ENCODE measurements at places on chromosomes 2 and 18.

DNA sequence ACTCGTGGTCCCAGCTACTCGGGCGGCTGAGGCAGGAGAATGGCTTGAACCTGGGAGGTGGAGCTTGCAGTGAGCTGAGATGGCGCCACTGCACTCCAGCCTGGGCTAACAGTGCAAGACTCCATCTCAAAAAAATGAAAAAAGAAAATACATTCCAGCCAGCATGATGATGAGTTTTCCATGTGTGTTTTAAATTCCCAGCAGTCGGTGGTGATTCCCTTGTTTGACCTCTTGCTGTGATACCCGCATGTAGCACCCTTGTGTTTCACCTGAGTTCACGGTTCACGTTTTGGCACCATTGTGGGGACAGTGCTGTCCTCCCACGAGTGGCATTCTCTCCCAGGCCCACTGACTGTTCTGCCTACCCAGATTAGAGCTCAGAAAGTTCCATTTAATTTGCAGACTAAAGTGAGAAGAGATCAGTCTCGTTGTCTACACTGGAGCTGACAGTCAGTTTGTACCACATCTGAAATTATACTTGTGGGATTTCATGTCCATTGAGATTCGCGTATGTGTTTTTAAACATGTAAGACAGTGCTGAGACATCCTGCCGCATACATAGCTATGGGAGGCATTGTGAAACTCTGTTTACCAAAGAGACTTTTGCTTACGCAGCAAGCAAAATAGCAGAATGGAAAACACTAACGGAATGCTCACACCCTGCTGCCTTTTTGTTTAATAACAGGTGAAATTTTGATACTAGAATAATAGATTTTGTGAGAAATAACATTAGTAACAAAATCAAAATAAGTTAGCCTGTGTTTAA lies 157.1 kb downstream of the GBX2 start:
- no peak for DNase-seq

- DNase-seq: no peak
Measured at GRCh38 chr2:98909317-98910211, 26.5 kb downstream of the CRACDL start.

DNA sequence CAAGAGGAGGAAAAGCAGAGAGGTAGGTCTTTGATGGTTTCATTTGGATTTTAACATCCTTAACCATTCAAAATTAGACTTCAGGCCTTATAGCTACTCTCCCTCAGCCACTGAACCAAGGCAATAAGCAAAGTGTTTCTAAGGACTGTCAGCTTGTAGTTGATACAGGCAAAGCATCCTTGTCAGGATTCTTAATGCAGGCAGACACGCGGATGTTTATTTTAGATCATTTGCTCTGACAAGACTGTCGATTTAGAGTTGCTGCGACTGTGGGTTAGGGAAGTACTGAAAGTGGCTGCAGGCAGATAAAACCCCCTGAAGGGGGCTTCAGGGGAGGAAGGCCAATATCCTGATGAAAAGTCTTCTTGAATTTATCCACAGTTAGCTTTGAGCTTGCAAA lies 46.6 kb downstream of the CDH20 start:
- no peak for DNase-seq

GRCh38 chr2:182187130-182187529 lies 201.5 kb downstream of the PPP1R1C start:
- no peak for DNase-seq

GRCh38 chr2:55225481-55226020 lies 6.5 kb downstream of the CLHC1 start:
- no peak for DNase-seq

DNA sequence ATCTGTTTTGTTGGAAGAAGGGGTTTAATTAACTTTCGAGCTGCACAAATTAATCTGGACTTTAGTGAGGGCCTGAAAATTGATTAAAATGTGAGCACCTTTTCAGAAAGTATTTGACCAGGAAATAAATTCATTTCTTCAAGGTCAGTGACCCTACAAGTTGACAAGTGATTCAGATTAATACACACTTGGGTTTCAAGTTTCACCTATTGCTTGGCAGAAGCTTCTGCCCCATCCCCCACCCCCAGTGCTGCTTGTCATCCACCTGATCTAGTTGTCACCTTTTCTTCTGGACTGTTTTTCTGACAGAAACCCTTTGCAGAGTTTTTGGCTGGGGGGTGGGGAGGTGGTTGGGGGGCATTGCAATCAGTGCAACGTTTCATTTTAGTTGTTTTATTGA lies 46.2 kb downstream of the RPRM start:
- DNase-seq: no peak

DNA sequence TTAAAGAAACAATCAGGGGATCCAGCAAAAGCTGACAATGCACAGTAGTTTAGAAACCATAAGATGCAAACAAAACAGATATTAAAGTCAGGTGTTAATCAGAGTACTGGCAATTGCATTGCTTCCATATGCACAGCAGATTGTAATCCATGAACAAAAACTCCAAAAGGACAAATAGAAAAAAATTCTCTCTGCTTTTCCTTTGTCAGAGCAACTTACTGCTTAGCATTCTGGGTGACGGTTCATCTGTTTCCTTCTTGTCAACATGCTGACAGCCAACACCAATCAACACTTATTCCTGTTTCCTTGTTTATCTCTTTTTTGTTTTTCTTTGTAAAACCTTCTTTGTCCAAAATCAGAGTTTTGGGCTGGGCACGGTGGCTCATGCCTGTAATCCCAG lies 473.1 kb downstream of the XIRP2 start:
- DNase-seq: no peak

Measured in activated CD8-positive, alpha-beta memory T cell treated with anti-CD3 and anti-CD28 coated beads for 48 hours (primary cell).